ENCODE measurements at places on chromosomes 5 and 9. TPM values are rescaled to one million over a fixed set of nuclear protein-coding genes. Genes with fewer than 3 reads are reported as not detected.

DNA sequence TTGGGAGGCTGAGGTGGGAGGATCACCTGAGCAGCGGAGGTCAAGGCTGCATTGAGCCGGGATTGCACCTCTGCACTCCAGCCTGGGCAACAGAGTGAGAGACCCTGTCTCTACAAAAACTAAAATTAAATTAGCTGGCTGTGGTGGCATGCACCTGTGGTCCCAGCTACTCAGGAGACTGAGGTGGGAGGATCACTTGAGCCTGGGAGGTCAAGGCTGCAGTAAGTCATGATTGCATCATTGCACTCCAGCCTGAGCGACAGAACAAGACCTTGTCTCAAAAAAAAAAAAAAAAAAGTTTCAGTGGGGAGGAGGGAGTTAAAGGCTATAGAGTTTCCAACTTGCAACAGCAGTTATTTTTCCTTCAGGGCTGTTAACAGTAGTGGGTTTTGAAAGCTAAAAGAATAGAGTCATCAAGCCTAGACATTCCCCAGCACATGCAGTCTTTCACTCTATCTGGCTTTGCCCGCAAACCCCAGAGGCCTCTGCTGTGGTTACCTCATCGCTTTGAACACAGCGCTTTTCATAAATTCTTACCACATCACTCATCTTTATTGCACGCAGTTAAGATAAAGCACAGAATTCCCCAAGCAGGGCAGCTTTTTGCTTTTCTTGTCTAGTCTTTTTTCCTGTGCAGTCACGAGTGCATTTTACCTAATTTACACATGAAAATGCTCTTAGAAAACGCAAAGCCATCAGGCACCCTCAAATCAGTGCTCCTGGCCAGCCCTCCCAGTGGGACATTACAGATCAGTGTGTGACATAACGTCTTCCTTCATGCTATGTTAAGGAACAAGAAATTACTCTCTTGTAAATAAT, 8.7 kb upstream of the SLC2A8 start:
- H3K36me3 ChIP-seq = no peaks in the 10 kb centered on the region
- H3K4me3 ChIP-seq = 0 out of 2 replicates have a peak overlapping the region, but pooled peaks have one; percentile 9
- no peaks in the 10 kb centered on the region for H3K27me3 ChIP-seq
- DNase-seq = peak; percentile 79
- H3K4me1 ChIP-seq = peaks cover 27% of the 10 kb centered on the region

DNA sequence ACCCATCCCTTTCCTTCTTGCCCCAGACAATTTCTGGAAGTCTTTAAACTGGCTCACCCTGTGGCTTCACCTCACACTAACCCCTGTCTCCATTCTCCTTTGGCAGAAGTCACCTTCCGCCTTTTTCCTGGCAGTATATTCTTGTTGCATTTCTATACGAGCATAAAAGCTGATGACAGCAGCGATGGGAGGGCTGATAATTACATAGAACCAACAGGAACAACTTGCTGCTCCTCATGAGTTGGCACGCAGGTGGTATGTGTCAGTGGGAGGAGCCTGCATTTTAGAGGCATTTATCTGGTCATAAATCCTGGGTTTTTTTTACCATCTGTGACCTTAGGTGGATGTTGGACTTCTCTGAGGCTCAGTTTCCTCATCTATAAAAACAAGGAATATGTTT, 61.4 kb upstream of the CKMT2 start:
- no peaks in the 10 kb centered on the region for H3K27me3 ChIP-seq
- no peaks in the 10 kb centered on the region for H3K36me3 ChIP-seq
- no peaks in the 10 kb centered on the region for H3K4me1 ChIP-seq
- H3K27ac ChIP-seq = no peak overlapping the region

DNA sequence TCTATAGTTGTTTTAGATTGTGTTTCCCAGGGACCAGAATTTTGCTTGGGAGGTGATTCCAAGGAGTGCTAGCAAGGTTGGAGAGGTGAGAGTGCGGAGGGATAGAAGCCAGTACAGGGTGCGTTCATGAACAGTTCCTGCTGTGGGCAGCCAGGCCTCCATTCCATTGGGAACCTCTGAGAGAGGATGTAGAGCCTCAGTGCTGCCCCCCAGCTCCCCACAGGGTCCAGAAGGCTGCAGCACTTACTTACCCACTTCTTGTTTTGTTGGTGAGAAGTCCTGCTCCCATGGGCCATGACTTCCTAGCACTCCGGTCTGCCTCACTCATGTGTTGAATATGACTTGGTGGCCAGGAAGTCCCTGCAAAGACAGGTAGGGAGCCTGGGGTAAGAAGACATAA, 128.2 kb upstream of the GAS1 start:
- H3K36me3 ChIP-seq = no peaks in the 10 kb centered on the region
- DNase-seq = no peak
- H3K4me1 ChIP-seq = no peaks in the 10 kb centered on the region
- H3K27me3 ChIP-seq = no peaks in the 10 kb centered on the region
- H3K27ac ChIP-seq = no peak overlapping the region

GRCh38 chr5:65623482-65623881, 651 bp downstream of the TRIM23 start:
- DNase-seq = no peak
- H3K4me3 ChIP-seq = peak overlapping the region; percentile 88
- H3K36me3 ChIP-seq = no peaks in the 10 kb centered on the region
- no peaks in the 10 kb centered on the region for H3K27me3 ChIP-seq
- H3K4me1 ChIP-seq = no peaks in the 10 kb centered on the region

GRCh38 chr5:169641253-169641652, 4.2 kb downstream of the DOCK2 start:
- H3K4me3 ChIP-seq = 0 out of 2 replicates have a peak overlapping the region, but pooled peaks have one; percentile 36
- H3K27me3 ChIP-seq = no peaks in the 10 kb centered on the region
- H3K27ac ChIP-seq = no peak overlapping the region
- peaks cover 16% of the 10 kb centered on the region for H3K4me1 ChIP-seq
- H3K36me3 ChIP-seq = peaks cover 11% of the 10 kb centered on the region
- no peak for DNase-seq

- DNase-seq = no peak
- peaks cover 20% of the 10 kb centered on the region for H3K36me3 ChIP-seq
- peak overlapping the region; percentile 58 for H3K4me3 ChIP-seq
- peak overlapping the region; percentile 87 for H3K27ac ChIP-seq
- H3K27me3 ChIP-seq = no peaks in the 10 kb centered on the region
Observed at GRCh38 chr5:100889165-100889743, 13.8 kb downstream of the ST8SIA4 start.

- H3K36me3 ChIP-seq = no peaks in the 10 kb centered on the region
- no peaks in the 10 kb centered on the region for H3K4me1 ChIP-seq
- DNase-seq = no peak
- no peaks in the 10 kb centered on the region for H3K27me3 ChIP-seq
Observed at GRCh38 chr5:35956429-35956828, 18.0 kb upstream of the CAPSL start.

- DNase-seq = no peak
- no peak overlapping the region for H3K27ac ChIP-seq
Observed at GRCh38 chr5:122312591-122313406, 762 bp downstream of the SNCAIP start.

- no peak overlapping the region for H3K4me3 ChIP-seq
- no peaks in the 10 kb centered on the region for H3K36me3 ChIP-seq
- no peak overlapping the region for H3K27ac ChIP-seq
- no peak for DNase-seq
Observed at GRCh38 chr9:23477908-23478307, 348.1 kb downstream of the ELAVL2 start.

- no peak for DNase-seq
- H3K36me3 ChIP-seq = no peaks in the 10 kb centered on the region
- H3K4me3 ChIP-seq = no peak overlapping the region
- no peak overlapping the region for H3K27ac ChIP-seq
- H3K4me1 ChIP-seq = no peaks in the 10 kb centered on the region
Observed at GRCh38 chr5:35826554-35826953, 30.1 kb upstream of the IL7R start.

- no peak overlapping the region for H3K4me3 ChIP-seq
- no peaks in the 10 kb centered on the region for H3K27me3 ChIP-seq
- peaks cover 4% of the 10 kb centered on the region for H3K36me3 ChIP-seq
- no peak for DNase-seq
- H3K4me1 ChIP-seq = peaks cover 15% of the 10 kb centered on the region
- no peak overlapping the region for H3K27ac ChIP-seq
Observed at GRCh38 chr9:112252194-112252593, 77.1 kb upstream of the SUSD1 start.

DNA sequence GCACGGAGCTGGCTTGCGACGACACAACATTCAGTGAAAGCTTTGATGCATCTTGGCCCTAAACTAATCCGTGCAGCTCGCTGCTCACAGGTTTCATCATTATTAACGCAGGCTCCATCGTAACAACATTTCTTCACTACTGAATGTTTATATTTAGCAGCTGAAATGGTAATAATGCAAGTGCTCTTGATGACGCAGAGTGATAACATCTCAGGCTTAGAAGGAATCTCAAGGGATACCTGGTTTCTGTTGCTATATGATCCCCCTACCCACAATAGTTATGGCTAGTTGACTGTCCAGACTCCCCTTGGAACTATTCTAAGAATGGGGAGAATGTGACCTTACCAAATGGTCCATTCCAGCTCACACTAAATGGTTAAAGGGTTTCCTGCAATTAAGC, 36.2 kb downstream of the C5 start:
- H3K4me1 ChIP-seq = peaks cover 4% of the 10 kb centered on the region
- H3K4me3 ChIP-seq = no peak overlapping the region
- H3K27me3 ChIP-seq = no peaks in the 10 kb centered on the region
- DNase-seq = no peak
- H3K36me3 ChIP-seq = no peaks in the 10 kb centered on the region
- H3K27ac ChIP-seq = no peak overlapping the region

DNA sequence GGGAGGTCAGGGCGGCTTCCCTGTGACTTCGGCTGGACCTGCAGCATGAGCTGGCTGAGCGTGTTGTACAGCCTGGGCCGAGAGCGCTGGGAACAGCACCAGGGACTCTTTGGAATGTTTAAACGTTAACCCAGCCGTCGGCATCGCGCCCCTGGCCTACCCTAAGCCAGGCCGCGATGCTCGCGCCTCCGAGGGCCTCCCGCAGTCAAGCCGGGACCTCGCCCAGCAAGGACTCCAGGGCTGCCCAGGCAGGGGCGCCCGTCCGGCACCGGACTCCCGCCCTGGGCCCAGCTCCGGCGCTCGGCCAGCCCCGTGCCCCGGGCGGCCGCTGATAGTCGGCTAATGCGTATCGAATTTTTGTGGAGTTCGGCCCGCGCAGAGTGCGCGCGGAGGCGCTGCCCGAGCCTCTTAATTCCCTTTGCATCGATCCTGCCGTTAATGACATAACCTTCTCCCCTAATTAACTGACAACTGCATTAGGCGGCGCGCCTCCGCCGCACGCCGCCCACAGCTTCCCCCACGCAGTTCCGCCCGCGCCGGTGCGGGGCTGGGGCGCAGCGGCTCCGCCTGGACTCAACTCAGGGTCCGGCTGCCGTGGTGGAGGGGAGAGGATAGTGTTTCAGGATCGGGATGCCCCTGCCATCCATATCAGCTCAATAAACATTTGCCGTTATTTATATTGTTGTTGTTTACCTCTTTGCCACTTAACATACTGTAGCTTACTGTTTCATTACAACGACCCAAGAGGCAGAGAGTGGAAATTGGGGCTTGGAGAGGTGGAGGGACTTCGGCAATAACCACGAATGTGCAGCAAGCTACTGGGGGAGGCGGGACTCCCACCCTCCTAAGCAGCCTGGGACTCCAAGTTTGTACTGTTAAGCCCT, 28.8 kb upstream of the CDC23 start:
- peaks cover 15% of the 10 kb centered on the region for H3K27me3 ChIP-seq
- peak overlapping the region; percentile 13 for H3K4me3 ChIP-seq
- no peak for DNase-seq

DNA sequence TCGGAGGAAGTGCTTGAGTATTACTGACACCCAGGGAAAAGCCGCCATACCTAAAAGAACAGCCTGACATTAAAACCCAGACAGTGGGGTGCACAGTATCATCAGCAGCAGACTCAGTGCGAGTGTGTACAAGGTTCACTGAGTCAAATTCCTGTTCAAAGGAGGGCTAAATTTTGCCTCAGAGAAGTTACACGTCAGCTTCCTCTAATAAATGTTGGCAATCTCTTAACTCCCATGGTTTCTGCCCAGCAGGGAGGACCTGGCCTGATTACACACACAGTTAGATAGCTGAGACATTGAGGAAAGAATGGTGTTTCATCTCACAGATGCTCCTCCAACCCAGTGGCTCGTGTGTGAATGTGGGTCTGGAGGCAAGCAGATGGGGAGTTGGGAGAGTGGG, 38.2 kb downstream of the NIPSNAP3B start:
- H3K4me1 ChIP-seq = no peaks in the 10 kb centered on the region
- H3K27ac ChIP-seq = no peak overlapping the region

GRCh38 chr9:115628426-115628825, 510.5 kb upstream of the TNC start:
- no peaks in the 10 kb centered on the region for H3K27me3 ChIP-seq
- H3K36me3 ChIP-seq = no peaks in the 10 kb centered on the region
- H3K4me3 ChIP-seq = no peak overlapping the region
- DNase-seq = no peak
- no peak overlapping the region for H3K27ac ChIP-seq
- H3K4me1 ChIP-seq = no peaks in the 10 kb centered on the region

- H3K27me3 ChIP-seq = no peaks in the 10 kb centered on the region
- H3K36me3 ChIP-seq = no peaks in the 10 kb centered on the region
- DNase-seq = no peak
- H3K4me1 ChIP-seq = no peaks in the 10 kb centered on the region
Observed at GRCh38 chr5:80269991-80270438, 14.2 kb upstream of the SERINC5 start.

The CDC20B gene
- total RNA-seq = not detected

The TMC1 gene
- 0.23 TPM for total RNA-seq

The PLEKHG4B gene
- 0.05 TPM for total RNA-seq

The PCDHGA9 gene
- total RNA-seq = 0.56 TPM
